NCI-H510A (cell line): ENCODE measurements at places on chromosomes 6 and 20.
A peak's percentile ranks its signal among the peaks of the same experiment; 100 is the strongest.

- no peak for DNase-seq
These were observed 101.1 kb upstream of the SCAF8 start for GRCh38 chr6:154632119-154632518.

GRCh38 chr6:151091571-151091970 lies 148.2 kb upstream of the AKAP12 start:
- DNase-seq = no peak

- peak; percentile 43 for DNase-seq
These were observed 27.5 kb downstream of the FOXC1 start for GRCh38 chr6:1636971-1637871.

DNA sequence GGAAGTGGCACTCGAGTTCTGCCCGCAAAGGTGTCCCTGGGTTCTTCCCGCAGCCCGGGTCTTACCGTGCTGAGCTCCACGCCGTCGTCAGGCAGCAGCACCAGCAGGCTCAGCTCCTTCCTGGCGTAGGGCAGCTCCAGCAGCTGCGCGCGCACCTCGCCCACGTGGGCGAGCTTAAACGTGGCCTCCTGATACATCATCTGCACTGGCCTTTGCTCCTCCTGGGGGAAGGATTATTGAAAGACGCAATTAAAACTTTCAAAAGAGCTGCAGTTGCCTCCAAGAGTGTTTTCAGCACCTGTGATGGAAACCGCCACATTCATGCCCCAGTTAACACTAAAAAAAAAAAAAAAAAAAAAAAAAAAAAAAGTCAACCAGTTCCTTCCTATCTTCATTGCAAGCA lies 11.3 kb downstream of the SERPINB9 start:
- DNase-seq = peak; percentile 49

DNA sequence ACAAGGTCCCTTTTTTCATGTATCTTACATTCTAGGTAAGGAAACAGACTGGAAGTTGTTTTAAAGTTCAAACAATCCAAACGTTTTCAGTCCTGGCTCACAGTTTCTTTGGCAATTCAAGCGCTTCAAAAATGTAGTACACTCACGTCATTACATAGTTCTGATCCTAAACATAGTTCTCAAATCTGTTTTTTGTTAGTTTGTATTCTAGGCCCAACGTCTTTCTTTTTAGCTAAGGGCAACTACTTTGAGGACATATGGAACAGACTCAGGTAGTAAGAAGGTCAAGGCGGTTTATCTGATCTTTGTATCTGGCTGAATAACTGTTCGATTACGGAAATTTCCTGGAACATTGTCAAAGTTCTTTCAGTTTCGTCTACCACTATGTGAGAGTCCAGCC lies 36.9 kb upstream of the PLCB4 start:
- DNase-seq = no peak

DNA sequence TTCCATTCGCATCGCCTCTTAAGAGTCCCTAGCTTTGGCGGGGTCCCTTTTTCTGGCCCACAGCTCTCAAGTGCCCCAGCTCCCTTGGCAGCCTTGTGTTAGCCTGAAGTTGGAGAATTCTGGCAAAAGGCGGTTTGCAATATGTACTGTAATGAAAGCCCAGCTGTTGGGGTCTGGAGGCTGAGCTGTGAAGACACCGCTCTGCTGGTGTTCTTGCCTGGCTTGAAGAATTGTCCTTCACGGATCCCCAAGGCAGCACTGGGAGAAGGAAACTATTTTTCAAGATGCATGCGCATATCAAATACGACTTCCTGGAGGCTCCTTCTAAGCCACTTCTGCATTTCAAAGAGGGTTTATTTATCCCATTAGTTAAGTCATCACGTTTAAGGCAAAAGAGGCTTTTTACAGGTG lies 21.4 kb upstream of the CITED2 start:
- DNase-seq = no peak

GRCh38 chr6:111664565-111665030 lies 58.9 kb upstream of the TRAF3IP2 start:
- no peak for DNase-seq

- no peak for DNase-seq
These were observed 60.7 kb downstream of the BMP7 start for GRCh38 chr20:57205606-57206219.

DNA sequence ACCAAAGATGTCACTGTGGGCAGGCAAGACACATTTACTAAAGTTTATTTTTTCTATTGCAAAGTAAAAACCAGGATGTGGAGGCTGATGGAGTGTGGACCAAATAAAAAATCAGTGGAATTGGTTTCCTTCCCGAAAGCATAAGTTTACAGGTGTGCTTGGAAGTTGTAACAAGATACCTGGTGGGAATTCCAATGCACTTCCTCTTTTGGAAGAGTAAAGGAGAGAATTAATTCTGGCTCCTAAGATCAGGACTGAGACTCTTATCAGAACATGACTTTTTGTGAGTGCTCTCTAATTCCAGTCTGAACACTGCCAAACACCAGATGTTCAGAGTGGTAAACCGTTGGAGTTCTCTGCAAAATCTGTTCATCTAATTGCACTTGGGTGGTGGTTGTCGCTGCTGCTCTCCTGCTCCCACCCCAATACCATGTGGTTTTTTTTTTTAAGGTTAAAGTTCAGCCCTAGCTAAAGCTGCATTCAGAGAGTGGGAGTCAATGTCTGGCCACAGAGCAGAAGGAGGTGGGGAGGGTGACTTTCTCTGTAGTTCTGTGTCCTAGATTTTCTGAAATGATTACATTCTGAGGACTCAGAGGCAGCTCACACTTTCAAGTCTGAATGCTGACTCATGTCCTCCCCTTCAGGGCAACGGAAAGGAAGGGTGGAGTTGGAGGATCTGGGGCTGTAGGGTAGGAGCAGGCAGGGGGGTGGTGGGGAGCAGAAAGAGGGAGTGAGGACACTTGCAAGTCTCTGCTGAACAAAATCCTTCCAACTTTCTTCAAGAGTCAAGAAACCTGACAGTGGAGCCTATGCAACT lies 275.8 kb upstream of the PRDM1 start:
- no peak for DNase-seq

DNA sequence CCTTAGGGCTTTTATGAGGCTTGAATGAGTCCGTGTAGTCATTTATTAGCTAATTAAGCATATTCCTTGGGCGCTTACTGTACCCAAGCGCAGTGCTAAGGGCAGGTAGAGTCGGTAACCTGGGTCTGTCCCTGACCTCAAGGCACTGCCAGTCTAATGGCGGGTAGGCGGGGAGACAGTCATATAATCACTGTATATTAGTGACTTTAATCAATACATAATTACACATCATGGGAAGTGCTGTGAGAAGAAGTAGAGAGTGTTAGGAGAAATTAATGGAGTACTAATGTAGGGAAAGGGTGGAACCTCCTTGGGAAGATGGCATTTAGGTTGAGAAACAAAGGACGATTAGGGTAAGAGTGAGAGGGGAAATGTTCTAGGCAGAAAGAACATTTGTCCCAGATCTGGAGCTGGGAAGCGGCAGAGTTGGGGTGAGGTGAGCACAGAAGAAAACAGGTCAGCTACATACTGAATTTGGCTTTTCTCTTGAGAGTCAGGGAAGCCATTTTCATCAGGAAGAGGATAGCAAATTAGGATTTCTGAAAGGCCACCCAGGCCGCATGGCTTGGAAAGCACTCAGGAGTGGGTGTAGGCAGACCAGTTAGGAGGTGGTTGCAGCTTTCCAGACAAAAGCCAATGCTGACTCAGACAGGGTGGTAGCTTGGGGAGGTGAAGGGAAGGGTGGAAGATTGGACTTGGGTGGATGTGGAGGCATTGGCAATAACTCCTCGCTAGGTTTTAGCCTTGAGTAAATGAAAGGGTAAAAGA lies 954 bp upstream of the BLCAP start:
- DNase-seq = no peak

DNA sequence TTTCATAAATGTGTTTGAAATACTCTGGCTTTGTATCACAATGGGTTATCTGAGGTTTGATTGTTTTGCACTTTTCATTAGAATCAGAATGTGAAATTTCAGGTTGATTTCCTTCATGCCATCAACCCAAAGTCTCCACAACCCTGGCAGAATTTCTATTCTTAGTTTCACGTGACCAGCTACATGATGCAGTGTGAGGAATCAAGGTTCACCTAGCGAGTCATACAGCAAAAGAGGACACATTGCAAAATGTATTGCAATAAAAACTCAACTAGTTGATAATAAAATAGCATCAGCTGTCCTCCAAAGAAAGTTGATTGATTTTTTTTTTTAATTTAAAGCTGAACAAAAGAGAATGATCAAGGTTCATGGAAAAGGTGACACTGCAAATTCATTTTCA lies 2.2 kb downstream of the HAO1 start:
- no peak for DNase-seq

DNA sequence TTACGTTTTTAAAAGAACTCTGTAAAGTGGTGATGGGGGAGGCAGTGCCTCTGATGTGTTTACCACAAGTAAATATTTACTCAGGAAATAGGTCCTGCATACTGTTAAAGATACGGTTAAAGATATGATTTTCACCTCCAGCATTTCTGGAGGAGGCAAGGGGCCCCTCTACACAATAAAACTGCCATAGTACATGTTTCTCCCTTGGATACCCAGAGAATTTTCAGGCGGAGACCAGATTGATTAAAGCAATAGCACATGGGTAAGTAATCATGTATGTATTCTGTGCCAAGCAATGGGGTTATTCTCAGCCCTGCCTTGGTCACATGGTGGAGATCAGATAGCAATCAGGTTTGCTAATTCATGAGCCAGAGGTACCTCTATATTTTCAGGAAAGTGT lies 9.6 kb downstream of the RIPOR2 start:
- DNase-seq = no peak

DNA sequence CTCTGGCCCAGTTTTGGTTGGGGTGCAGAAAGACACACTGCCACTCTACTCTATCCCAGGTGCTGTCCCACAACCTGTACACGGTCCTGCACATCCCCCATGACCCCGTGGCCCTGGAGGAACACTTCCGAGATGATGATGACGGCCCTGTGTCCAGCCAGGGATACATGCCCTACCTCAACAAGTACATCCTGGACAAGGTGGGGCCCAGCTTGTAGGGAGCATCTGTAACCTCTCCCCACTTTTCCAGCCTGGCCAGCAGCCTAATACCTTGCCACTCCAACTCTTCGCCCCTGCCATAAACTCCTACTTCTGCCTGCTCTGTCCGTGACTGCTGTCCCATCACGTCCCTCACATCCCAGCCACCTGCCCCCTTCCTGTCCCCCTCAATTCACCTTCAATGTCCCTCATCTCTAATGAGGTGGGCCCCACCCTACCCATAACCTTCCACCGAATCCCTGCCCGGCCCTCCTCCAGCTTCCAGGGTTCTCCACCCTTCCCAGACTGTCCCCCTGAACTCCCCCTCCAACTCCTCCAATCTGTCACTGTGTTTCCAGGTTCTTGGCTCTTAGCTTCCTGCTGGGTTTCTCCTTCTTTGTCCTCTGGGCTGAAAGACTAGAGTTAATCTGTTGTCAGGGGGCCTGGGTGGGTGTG lies 12.1 kb downstream of the DEF6 start:
- DNase-seq = no peak

DNA sequence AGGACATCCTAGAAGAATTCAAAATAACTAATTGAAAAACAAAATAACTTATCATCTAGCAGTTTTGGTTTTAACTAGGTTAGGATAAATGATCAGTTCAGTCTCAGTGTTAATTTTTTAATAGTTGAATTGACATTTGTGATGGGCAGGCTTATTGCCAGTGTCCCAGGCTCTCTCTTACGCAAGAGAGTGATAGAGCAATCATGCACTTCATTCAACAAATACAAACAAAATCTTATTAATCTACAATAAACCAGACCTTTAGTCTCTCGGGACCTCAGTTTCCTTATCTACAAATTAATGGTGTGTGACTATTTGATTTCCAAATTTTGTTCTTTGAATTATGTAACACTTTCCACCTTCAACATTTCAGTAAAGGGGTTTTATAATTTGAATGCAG lies 385.9 kb upstream of the JAG1 start:
- no peak for DNase-seq

DNA sequence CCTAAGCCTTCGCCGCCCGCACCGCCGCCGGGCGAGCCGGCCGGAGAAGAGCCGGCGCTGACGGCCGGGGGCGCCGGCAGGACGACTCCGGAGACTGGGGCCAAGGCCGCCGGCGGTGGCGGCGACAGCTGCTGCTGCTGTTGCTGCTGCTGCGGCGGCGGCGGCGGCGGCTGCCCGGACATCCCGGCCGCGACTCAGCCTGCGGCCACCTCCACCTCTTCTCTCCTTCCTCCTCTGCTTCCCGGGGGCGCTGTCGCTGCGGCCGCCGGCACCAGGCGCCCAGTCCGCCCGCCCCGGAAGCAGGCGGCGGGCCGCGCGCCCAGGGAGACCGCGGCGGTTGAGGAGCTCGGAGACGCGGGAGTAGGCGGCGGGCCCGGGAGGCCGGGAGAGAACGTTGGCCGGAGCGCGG lies 307 bp downstream of the RANBP9 start:
- peak; percentile 83 for DNase-seq

DNA sequence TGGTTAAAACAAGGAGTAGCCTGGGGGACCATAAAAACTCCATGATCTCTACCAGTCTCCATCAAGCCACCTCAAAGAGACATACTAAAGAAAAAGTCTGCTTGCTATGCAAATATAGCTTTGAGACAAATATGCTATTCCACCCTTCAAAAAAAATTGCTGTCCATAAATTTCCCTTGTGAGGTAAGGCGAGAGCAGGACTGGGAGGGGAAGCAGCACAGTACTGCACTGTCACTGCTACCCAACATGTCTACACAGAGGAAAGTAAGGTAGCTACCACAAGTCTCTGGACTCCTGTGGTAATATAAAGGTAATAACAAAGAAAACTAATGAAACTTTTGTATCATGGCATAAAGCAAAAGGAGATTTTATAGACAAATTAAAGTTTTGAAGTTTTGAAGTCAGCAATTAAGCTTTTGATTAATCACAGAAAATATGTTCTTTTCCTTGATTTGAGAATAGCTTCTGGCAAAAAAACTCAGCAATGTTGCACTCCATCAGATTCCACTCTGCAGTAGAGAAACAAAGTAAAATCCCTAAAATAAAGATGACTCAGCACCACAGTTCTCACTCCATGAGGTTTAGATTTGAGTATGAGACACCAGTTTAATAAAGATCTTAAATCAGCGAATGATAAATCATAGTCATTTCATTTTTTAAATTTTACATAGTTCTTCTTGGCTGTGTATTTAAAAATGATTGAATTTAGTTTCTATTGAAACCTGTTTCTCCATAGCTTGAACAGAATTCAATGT lies 602.4 kb downstream of the COL12A1 start:
- DNase-seq = no peak

DNA sequence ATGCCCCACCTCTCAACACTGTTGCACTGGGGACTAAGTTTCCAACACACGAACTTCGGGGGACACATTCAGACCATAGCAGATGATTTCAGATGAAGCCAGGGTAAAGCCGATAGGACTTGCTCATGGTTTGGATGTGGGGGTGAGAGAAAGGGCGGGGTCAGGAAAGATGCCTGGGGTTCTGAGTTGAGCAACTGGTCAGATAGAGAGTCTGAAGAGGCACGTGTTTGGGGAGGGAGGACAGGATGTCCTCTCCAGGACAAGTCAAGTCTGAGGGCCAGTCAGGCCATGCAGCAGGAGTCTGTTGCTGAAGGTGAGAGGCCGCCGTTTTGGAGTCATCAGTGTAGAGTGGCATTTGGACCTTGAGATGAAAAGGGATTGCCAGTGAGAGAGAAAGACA lies 197.9 kb upstream of the SNX9 start:
- DNase-seq = no peak

- no peak for DNase-seq
These were observed 133.5 kb upstream of the CCDC28A start for GRCh38 chr6:138640028-138640427.

GRCh38 chr6:64293298-64293697 lies 657.7 kb downstream of the PHF3 start:
- DNase-seq = no peak

GRCh38 chr6:152186840-152187239 lies 379.4 kb downstream of the ESR1 start:
- no peak for DNase-seq

- no peak for DNase-seq
These were observed 145.9 kb downstream of the RALGAPA2 start for GRCh38 chr20:20566516-20566915.

GRCh38 chr6:2353412-2354137 lies 108.2 kb upstream of the GMDS start:
- no peak for DNase-seq
